ENCODE measurements at places on chromosomes 12 and 14. TPM values are rescaled to one million over a fixed set of nuclear protein-coding genes. Genes with fewer than 3 reads are reported as not detected.

SCARB1 gene
- total RNA-seq = 255 TPM

ALDH1L2 gene
- total RNA-seq = 25.1 TPM

GIT2 gene
- 39.0 TPM for total RNA-seq

STXBP6 gene
- 8.6 TPM for total RNA-seq

GLIPR1L1 gene
- total RNA-seq = not detected

RERGL gene
- not detected for total RNA-seq

CELA1 gene
- total RNA-seq = not detected

OAS1 gene
- 121 TPM for total RNA-seq

NFE2 gene
- total RNA-seq = not detected

CPSF2 gene
- 69.9 TPM for total RNA-seq

CKAP4 gene
- 41.8 TPM for total RNA-seq

DBX2 gene
- not detected for total RNA-seq

OTX2 gene
- not detected for total RNA-seq

RBP5 gene
- not detected for total RNA-seq

NT5DC3 gene
- 23.4 TPM for total RNA-seq

TAS2R43 gene
- total RNA-seq = 3.1 TPM

VPS37B gene
- total RNA-seq = 78.1 TPM

CMKLR1 gene
- under 0.01 TPM for total RNA-seq

ERBB3 gene
- total RNA-seq = 172 TPM

LRCOL1 gene
- 1.8 TPM for total RNA-seq

PRIM1 gene
- total RNA-seq = 27.6 TPM

PZP gene
- total RNA-seq = under 0.01 TPM

RNASE3 gene
- total RNA-seq = not detected

USP44 gene
- total RNA-seq = 0.33 TPM

AKAP3 gene
- total RNA-seq = 1.2 TPM

CGRRF1 gene
- total RNA-seq = 19.4 TPM

TMEM229B gene
- 33.8 TPM for total RNA-seq

EID3 gene
- 5.9 TPM for total RNA-seq

CD27 gene
- total RNA-seq = not detected

PRPH gene
- total RNA-seq = not detected

EIF2B1 gene
- total RNA-seq = 40.6 TPM

TRIM9 gene
- 4.7 TPM for total RNA-seq

KCNC2 gene
- total RNA-seq = not detected

NOVA1 gene
- 0.36 TPM for total RNA-seq

LRP1 gene
- total RNA-seq = 70.2 TPM

ENDOU gene
- total RNA-seq = not detected

KRT74 gene
- not detected for total RNA-seq

CCDC92 gene
- 4.0 TPM for total RNA-seq

FBLN5 gene
- 8.7 TPM for total RNA-seq

GPD1 gene
- total RNA-seq = not detected

TMEM233 gene
- total RNA-seq = not detected

TBC1D30 gene
- total RNA-seq = 0.15 TPM

KCNK10 gene
- total RNA-seq = not detected

FAM90A1 gene
- 0.31 TPM for total RNA-seq

HHIPL1 gene
- total RNA-seq = 1.3 TPM

SNRNP35 gene
- 22.2 TPM for total RNA-seq

SLC25A47 gene
- not detected for total RNA-seq

PPP1R1A gene
- not detected for total RNA-seq

CLEC4E gene
- total RNA-seq = not detected

C12orf50 gene
- under 0.01 TPM for total RNA-seq
